ENCODE measurements at places on chromosomes 2 and 18.

DNA sequence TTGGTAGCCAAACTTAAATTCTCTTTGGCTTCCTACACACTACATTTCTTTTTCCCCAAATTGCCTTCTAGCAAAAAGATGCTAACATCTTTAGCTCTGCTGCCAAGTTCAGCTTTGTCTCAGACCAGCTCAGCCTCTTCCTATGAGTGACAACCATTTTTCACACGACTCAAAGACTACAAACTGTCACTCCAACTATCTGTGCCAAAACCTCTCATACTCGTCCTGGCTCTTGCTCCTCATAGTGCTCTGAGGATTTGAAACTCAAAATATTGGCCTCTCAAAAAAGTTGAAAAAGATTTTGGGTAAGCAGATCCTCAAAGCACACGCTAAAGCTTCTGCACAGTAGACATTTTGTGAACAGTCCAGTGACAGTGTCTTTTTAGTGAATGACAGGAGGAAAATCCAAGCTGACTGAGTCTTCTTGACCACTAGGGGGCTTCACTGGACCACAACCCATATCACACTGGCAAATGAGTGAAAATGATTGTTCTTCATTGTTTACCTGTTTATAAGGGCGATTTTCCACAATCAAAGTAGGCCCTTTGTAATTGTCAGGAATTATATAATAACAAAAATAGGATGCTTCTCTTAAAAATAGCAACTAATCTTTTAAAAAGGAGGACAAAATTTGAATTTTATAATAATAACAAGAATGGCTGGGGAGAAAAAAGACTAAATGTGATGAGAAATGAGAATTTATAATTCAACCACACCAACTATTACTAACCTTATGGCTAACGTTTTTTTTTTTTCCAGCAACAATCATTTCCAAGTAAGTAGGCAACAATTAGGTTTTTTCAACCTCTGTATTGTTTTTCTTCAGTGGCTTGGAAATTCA lies 85.5 kb upstream of the PGAP1 start:
- peak; percentile 52 for DNase-seq

DNA sequence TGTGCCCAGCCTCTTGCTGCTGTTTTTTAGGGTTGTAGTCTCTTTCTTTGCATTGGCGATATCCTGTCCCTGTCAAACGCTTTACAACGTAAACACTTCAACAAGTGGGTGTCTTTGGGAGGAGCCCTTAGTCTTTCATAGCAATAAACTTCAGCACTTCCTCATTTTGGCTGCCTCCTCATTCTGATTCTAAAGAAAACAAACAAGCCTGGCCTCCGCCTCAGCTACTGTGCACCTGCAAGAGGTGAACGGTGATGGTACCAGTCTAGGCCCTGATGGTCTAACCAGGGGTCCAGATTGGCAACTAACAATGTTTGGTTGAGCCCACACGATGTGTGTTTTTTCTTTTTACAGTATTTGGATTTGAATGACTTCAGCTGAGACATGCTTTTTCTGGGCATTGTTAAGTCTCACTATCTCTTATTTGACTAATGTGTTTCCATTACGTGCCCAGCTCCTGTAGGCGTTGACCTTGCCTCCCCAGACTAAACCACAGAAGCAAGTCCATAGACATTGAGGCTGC lies 53.2 kb upstream of the CUL3 start:
- no peak for DNase-seq

DNA sequence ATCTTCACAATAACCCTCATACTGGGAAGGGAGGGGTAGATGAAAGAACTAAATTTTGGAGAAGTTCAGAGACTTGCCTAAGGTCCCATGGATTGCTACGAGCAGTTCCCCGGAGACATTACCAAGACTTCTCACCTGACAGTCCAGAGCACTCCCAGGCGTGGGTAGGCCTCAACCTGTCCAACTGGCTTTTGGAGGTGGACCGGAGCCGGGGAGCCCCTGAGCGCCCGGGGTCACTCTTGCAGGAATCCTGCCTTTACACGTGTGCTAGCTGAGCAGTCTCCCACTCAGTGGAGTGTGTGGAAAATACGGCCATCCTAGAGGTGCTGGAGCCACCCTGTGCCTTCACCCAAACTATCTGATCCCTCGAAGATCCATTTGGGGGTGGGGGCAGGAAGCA lies 8.0 kb downstream of the POMC start:
- no peak for DNase-seq

DNA sequence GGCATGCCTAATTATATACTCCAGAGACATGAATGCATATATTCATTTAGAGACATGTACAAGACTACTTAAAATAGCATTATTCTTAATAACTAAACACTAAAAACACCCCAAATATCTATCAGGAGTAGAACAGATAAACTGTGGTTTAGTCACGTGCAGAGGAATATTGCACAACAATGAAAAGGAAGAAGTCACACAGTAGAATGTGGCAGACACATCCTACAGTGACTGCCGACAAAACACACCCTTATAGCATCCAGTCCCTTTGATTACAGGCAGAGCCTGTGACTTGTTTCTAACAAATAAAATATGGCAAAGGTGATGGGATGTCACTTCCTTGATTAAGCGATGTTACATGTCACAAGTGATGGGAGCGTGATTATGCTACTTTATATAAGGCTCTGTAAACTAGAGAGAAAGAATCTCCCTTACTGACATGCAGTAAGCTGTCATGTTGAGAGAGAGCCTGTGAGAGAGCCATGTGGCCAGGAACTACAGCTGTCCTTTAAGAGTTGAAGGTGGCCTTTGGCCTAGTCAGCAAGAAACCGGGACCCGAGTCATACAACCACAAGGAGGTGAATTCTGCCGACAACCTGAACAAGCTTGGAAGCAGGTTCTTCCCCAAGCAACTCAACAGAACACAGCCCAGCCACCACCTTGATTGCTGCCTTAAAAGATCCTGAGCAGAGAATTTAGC lies 39.1 kb upstream of the LGALSL start:
- no peak for DNase-seq

- no peak for DNase-seq
Observed at GRCh38 chr2:149572102-149572953, 15.2 kb downstream of the MMADHC start.

DNA sequence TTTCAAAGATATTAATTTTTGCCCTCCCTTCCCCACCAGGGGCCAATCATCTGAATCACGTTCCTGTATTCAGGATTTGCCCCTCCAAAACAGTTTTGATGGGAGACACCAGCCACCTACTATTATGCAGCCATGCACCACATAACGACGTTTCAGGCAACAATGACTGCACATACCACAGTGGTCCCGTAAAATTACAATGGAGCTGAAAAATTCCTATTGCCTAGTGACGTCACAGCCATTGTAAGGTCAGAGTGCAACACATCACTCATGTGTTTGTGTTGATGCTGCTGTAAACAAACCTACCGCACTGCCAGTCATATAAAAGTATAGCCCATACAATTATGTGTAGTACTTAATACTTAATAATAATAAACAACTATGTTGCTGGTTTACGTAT lies 22.6 kb downstream of the ITM2C start:
- no peak for DNase-seq

- DNase-seq = no peak
Observed at GRCh38 chr18:77144046-77144445, 11.5 kb upstream of the MBP start.

DNA sequence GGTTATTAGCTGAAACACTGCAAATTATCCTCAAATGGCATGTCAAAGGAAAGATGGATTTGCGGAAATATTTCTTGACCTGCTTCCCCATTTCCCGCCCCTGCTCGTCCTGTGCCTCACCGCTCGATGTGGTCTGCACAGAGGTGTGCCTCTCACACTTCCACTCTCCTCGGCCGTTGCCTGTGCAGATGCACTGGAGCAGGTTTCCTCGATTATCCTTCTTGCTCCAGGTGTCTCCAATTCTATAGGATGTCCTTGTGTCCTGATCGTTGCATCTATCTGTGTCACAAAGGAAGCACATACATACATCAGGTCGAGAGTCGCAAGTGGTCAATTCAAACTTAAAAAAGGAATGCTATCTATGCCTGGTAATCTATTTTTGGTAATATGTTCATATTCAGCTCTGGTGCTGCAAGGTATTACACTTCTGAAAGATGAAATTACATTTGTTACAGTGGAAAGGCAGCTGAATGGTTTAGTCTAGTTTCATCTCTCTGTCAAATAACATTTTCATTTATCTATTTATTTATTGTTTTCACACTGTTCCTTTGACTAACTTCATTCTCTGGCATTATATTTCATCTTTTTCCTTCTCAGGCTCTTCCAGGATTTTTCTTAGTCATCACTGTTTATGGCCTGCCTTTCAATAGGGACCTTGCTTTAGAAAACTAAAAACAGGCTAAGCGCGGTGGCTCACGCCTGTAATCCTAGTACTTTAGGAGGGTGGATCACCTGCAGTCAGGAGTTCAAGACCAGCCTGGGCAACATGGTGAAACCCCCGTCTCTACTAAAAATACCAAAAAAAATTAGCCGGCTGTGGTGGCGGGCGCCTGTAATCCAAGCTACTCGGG lies 7.6 kb downstream of the FN1 start:
- DNase-seq = no peak

DNA sequence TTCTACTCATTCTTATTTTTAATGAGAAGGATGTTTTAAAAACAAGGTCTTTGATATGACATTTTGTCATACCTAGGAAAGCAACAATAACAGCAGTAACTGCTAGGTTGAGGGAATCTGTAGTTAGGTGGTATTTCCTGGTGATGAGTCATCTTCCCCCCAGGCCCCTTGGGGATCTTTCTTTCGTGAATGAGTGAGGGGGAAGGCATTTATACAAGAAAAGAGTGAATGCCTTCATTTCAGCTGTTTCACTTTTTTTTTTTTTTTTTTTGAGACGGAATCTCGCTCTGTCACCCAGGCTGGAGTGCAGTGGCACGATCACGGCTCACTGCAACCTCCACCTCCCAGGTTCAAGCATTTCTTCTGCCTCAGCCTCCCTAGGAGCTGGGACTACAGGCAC lies 108.6 kb downstream of the MAP4K4 start:
- DNase-seq = no peak

DNA sequence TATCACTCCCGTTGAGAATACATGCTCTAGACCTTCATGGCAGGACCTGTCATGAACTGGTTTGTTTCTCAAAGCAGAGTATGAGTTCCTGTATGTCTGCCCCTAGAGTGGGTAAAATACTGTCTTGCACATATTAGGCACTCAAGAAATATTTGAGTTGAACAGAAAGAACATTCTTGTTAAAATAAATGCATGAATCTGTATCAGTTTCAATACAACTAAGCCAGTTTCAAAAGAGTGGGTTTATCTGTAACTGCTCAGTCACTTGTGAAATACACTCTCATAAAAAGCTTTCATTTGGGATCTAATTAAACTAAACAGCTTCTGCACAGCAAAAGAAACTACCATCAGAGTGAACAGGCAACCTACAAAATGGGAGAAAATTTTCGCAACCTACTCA lies 69.2 kb downstream of the RFTN2 start:
- no peak for DNase-seq

GRCh38 chr2:110805894-110806452 lies 73.6 kb downstream of the ACOXL start:
- DNase-seq = no peak

DNA sequence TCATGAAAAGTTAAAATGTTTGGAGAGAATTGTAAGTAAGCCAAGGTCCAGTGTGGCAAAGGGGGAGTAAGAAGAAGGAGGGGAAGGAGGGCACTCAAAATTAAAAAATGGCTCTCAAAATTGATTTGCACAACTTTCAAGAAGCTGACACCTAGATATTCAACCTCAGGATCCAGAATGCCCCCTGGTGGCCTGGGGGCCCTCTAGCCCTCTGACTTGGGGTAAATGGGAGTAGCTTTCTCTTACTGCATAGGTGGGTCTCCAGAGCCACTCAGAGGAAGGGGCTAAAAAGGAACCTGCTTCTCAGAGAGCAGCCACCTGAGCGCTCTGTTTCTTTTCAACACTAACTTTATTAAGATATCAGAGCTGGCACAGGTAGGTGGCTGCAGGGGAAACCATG lies 968.5 kb downstream of the BCL11A start:
- DNase-seq = peak; percentile 45

DNA sequence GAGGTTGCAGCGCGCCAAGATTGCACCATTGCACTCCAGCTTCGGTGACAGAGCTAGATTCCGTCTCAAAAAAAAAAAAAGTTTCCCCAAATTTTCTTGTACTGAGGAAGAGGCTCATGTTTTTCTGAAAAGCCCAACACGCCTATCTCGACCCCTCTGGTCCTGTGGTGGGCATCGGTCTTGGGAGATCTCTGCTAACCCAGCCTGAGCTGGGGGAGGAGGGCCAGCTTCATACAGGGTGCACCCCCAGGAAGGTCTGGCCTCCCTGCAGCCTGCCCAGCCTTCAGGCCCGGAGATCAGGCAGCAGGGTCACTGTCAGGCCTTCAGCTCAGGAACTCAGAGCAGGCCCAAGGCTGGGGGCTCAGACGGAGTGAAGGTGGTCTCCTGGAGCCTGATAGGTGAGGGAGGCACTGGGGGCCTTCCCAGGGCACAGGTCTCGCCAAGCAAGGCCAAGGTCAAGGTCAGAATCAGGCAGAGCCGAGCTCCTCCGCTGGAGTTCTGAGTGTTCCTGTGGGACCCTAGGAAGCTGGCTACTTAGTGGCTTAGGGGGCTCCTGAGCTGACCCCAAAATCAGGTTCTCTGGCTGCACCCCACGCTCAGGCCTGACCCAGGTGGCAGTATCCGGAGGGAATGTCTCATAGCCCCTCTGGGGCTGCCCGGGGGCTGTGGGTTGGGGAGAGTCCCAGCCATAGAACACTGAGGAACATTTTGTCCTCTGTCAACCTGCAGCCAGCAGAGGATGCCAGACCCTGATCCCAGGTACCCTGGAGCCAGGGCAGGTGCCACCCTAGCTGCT lies 37.9 kb upstream of the SMAD7 start:
- DNase-seq = no peak

DNA sequence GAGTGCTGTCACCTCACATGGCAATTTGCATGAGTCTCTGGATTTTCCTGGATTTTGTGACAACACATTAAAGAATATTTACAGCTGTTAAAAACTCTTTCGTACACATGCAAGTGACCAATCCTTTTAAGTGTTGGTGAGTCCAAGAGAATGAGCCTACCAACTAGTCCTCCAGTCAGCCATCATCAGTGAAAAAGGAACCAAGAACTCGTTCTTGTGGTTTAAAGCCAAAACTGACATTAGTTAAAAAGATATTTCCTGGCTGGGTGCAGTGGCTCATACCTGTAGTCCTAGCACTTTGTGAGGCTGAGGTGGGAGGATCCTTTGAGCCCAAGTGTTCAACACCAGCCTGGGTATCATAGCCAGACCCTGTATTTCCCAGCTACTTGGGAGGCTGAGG lies 215.4 kb upstream of the ITGA4 start:
- peak; percentile 33 for DNase-seq

DNA sequence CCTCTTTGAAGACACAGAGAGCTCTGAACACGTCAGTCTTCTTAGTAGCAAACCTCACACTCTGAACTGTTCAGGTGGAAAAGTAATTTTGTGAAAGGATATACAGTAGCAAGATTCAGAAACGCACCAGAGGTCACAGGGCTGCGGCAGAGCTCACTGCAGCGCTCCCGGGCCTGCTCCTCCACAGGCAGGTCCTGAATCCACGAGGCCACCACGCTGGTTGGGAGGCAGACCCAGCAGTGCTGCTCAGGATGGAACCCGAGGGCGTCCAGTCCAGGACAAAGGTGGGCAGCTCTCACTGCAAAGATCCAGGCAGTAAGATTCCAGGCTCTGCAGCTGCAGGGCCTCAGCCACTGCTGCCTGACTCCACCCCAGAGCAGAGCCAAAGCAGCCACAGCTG lies 576.2 kb upstream of the SALL3 start:
- DNase-seq = no peak

GRCh38 chr2:187478719-187479118 lies 30.7 kb upstream of the CALCRL start:
- no peak for DNase-seq

Measured in MM.1S (cell line).